Right cardiac atrium (tissue), 5 donors: ENCODE measurements at places on chromosomes 6 and 20.

- DNase-seq: no peak
These were observed 56.6 kb downstream of the SNX14 start for GRCh38 chr6:85537055-85537494.

DNA sequence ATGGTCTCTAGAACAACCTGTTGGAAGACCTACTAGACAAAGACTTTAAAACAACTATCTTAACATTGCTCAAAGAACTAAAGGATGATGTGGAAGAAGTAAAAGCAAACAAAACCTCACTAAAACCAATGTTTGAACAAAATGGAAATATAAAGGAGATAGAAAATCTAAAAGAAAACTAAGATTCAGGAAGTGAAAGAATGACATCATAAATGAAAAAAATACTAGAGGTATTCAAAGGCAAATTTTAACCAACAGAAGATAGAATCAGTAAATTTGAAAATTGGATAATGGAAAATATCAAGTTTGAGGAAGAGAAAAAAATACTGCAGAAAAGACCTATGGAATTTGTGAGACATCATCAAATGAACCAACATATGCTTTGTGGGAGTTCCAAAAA is 914.1 kb upstream of the GJE1 start:
- no peak for DNase-seq

- no peak for DNase-seq
These were observed 97.4 kb downstream of the NCOA3 start for GRCh38 chr20:47598911-47599744.

DNA sequence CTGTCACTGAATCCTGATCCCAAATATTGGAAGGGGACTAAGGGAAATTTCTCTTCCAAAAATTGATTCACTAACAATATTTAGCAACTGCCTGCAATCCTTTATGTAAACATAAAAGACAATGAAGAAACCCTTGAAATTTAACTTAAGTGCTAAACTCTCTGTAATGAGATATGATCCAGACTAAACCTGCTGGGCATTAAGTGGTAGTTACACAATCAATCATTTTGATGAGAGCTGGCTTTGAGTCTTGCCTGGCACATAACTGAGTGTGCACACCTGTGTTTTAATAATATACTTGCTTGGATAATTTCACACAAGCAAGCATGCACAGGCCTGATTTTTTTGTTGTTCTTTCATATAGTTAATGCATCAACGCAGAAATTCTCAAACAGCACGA is 9.8 kb upstream of the ZFP64 start:
- no peak for DNase-seq

DNA sequence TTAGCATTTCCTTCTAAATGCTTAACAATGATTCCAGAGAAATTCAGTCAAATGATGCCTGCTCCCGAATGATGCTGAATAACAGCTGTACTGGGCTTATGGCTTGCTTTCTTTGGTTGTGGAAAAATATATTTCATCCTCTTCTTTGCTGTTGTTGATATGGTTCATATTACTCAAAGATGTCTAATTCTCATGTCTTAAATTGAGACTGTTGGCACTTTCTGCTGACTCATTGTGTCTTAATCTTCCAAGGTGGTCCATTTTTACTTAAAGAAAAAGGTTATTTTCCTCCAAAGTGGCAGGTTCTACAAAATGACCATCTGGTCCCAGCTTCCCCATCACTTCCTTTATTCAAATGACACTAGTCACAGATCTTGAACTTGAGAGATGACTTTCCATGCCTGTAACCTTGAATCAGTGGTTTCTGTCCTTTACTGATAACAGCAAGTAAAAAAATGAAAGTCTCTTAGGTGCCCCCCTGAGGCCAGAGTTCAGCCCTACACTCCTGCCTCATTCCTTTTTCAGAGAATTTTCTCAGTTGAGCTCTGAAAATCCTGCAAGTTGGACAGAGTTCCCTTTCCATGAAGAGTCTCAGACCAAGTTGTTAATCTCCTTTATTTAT is 6.9 kb downstream of the SNAP25 start:
- no peak for DNase-seq
